Omental fat pad (tissue), 4 donors: ENCODE measurements at places on chromosomes 6 and 20. TPM values are rescaled to one million over a fixed set of nuclear protein-coding genes. Genes with fewer than 3 reads are reported as not detected.
A peak's percentile ranks its signal among the peaks of the same experiment; 100 is the strongest.

The SGK2 gene
- total RNA-seq, result 3.6 TPM

DNA sequence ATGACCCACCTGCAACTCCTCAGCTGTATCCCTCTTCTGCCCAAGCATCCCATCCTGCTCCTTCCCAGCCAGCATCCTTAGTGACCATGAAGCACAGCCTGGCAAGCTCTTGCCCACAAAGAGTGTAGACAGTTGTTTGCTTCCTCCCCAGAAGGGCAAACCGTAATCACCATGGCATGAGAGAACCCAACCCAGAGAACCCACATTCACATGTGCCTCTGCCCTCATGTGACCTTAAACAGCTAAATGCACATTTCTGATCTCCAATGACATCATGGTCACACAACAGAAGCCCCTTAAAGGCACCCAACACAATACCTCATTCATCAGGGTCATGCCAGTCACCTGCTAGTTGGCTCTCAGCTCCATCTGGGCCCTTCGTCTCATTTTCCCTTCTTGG, 162.8 kb upstream of the CDYL start:
- DNase-seq, result no peak

GRCh38 chr6:37783856-37784584, 35.5 kb upstream of the ZFAND3 start:
- DNase-seq, result peak; percentile 32

DNA sequence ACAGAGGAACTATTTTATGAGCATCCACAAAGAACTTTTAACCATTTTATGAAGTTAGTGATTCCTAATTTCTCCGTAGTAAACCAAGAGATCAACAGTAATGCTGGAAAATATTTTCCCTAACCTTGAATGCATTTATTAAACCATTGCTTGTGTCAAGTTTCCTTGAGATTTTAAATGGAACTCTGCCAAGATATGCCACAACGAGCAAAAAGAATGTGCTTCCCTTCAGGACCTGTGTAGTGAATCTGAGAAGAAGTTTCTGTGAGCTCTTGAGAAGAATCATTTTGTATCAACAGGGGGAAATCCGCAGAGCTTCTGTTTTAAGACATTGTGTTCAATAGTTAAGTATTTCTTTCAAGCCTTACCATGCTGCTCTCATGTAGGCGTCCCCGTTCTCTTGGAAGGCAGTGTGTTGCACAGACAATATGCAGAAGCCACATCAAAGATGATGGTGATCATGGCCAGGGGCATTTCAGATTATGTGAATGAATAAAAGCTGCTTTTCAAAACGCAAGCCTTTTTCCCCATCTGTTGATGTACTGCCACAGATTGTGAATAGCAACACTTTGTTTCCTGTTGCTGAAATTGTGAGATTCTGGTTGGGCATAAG, 439.8 kb downstream of the BMP2 start:
- DNase-seq, result no peak

DNA sequence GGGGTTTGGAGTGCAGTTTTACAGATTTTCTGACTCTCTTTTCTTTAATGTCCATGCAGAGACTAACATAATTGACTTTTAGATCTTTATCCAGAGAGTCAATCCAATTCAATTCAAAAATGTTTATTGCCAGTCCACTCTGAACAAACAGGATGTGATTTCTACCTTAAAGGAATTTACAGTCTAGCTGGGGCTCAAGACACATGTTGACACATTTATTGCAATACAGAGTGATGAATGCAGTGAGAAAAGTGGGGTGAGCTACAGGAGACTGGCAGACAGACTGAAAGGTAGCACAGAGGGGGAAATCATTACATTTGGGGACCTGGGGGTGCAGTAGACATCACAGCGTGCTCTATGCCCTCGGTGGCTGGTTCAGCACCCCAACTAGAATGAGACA, 193.9 kb downstream of the SLC24A3 start:
- no peak for DNase-seq
